ENCODE measurements at places on chromosomes 1 and 21.

GRCh38 chr21:32674731-32675130, 53.1 kb downstream of the SYNJ1 start:
- no peak for DNase-seq

- no peak for DNase-seq
Measured at GRCh38 chr1:231550448-231550781, 21.9 kb downstream of the TSNAX start.

GRCh38 chr1:154663471-154664060, 55.6 kb upstream of the ADAR start:
- DNase-seq, result no peak

- DNase-seq, result no peak
Measured at GRCh38 chr1:203584035-203584434, 42.6 kb upstream of the ATP2B4 start.

DNA sequence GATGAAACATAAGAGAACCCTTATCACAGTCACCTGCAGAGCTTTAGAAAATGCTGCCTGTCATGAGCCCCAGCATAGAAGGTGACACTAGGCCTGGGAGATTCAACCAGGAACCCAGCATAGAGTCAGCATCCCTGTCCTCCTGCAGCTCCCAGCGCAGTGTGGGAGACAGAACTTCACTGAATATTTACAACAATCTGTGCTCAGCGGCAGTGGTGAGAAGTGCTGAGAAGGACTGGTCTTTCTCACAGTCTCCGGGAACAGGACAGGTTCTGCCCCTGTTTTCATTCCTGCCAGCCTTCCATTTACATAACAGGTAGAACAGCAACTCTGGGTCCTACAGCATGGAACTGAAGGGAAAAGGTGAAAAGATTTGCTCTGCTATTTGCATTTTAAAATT, 83.5 kb upstream of the GADD45A start:
- DNase-seq, result no peak

DNA sequence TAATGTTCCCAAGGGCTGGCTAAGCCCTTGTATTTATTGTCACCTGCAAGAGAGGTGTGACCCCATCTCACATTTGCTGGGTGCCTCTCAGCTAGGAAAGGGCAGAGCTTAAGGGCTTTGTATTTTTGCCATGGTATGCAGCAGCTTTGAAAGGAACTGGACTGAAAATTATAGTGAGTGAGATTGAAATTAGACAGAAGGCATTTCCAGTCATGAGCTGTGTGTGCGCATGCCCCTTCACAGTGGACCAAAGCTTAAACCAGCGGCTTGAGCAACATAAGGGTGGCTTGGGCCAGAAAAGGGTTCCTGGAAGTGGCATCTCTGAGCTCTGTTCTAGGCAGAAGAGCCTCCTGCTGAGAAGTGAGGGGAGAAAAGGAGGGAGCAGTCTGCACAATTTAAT, 19.8 kb downstream of the MYOG start:
- DNase-seq, result no peak

DNA sequence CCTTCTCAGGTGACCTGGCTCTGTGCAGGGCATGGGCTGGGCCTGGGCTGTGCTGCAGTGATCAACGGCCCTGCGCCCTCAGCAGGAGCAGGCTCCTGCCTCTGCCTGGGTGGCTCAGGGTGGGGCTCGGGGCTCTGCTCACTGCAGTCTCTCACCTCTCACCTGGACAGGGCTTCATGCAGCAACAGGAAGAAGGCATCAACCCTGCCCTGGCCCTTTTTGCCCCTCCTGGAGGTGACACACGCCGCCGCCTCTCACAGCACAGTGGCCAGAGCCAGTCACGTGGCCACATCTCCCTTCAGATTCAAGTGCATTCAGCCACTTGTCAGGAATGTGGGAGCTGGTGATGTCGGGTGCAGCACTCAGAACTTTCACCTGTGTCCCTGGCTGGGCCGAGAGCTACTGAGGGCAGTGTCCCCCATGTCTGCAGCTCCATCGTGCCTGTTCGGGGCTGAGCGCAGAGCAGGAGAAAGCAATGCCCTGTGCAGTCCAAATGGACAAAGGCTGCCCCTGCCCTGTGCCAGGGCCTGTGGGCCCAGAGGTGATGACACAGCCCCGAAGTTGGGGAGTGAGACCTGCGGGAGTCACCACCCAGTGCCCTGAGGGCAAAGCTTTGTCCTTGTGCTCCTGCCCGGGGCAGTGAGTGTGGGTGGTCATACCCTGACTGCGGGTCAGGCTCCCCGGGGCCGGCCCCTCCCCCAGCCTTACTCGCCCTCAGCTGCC, 314.0 kb downstream of the PTPRU start:
- DNase-seq, result no peak

GRCh38 chr1:29557701-29558600, 321.6 kb downstream of the PTPRU start:
- no peak for DNase-seq

DNA sequence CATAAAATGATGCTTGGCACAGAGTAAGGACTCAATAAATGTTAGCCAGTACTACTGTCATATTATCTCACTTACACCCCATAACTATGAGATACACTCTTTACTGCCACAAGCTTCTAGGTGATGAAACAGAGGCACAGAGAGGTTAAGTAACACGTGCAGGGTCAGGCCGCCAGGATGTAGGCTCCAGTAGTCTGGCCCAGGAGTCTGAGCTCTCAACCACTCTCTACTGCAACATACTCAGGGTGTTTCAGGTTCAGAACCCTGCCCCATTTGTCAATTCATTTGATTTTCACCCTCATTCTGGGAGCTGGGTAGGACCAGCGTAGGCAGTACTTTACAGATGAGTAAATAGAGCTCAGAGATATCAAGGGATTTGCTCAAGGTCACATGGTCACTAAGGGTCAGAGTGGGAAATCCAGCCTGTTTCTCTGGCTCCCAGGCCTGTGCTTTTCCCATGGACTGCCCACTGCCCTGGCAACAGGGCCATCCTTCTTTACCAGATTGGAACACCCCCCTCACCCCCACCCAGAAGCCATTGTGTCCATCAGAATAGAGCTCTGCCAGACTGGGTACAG, 21.2 kb downstream of the IQGAP3 start:
- DNase-seq, result no peak

- DNase-seq, result no peak
Measured at GRCh38 chr1:11797525-11798216, 8.1 kb downstream of the MTHFR start.

- DNase-seq, result no peak
Measured at GRCh38 chr1:156152628-156153027, 757 bp upstream of the SEMA4A start.

- DNase-seq, result no peak
Measured at GRCh38 chr1:57208741-57209302, 215.0 kb downstream of the DAB1 start.

- DNase-seq, result no peak
Measured at GRCh38 chr21:35484032-35484431, 434.9 kb upstream of the RUNX1 start.

DNA sequence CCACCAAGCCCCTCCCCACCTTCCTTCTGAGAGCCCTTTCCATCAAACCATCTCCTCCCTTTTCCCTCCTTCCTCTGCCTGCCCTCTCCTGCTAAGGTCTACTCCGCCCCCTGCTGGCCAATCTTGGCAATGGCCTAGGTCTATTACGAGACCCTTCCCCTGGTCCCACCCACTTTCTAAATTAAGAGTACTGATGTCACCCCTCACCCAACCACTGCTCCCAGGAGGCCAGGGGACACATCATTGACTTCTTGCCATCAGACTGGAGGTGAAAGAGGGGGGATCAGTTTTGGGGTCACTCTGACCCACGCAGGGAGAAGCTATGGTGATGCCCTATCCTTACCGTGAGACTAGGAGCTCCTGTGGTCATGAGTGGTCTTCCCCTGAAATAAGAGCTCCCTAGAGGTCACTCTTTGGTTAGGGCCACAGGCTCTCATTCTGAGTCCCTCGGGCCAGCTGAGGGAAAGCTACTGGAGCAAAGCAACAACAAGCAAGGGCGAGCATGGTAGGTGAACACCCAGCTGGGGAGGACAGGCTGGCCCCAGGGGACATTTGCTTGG, 34.6 kb upstream of the S100A7 start:
- DNase-seq, result peak; percentile 48

- no peak for DNase-seq
Measured at GRCh38 chr1:241352401-241352800, 4.6 kb downstream of the RGS7 start.

GRCh38 chr1:147665521-147665920, 4.8 kb downstream of the ACP6 start:
- DNase-seq, result no peak

- DNase-seq, result no peak
Measured at GRCh38 chr1:9406111-9406510, 113.4 kb downstream of the SPSB1 start.

GRCh38 chr1:227317523-227318015, 723 bp downstream of the CDC42BPA start:
- DNase-seq, result peak; percentile 55

GRCh38 chr1:214635506-214635905, 32.5 kb downstream of the CENPF start:
- no peak for DNase-seq

DNA sequence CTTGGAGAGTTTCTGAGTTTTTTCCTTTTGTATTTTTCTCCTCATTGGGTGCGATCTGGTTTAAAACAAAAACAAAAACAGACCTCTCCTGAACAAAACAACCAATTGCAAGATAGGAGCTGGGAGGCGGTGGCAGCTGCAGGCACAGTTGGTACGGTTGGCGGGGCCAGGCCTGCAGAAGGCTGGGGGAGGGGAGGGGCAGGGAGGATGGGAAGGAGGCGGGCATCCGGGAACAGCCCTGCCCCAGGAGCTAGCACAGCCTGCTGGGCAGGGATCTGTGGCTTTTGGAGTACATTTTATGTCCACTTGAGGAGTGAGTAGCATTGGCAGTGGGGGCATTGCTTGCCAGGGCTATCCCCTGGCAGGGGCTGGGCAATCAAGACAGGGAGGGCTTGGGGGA, 5.2 kb downstream of the CAPN9 start:
- DNase-seq, result no peak

DNA sequence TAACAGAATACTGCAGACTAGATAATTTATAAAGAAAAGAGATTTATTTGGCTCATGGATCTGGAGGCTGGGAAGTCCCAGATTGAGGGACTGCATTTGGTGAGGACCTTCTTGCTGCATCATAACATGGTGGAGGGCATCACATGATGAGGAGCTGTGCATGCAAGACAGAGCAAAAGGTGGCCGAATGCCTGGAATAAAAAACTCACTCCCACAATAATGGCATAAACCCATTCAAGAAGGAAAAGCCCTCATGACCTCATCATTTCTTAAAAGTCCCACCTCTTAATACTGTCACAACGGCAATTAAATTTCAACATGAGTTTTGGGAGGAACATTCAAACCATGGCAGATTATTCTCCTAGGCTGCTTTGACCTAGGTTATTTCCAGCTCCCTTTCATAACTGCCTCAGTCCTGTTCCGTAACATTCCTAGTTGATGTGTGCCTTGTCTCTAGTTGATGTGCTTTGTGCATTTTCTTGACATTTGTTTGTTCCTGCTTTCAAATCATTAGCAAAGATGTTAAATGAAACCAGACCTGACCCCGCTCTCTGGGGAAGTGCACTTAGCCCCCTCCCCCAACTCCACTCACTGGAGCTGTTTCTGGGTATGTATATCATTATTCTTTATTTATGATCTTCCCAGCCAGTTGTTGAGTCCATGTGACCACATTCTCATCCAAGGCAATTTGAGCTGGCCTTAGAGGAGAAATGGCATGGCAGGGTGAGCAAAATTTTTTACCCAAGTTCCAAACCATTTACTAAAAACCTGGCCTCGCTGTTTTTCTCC, 148.5 kb downstream of the GDAP2 start:
- no peak for DNase-seq

DNA sequence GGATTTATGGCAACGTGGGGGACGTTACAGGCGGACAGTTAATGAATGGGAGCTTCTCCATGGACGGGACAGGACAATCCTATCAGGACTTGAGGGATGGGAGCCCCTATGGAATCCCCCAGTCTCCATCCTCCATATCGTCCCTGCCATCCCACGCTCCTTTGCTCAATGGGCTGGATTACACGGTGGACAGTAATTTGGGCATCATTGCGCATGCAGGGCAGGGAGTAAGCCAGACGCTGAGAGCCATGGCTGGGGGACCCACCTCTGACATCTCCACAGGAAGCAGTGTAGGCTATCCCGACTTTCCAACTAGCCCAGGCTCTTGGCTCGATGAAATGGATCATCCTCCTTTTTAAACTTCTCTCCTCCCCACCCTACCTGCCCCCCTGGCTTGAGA, 44.2 kb downstream of the LHX4 start:
- no peak for DNase-seq

GRCh38 chr1:208007938-208008342, 97.0 kb upstream of the CD34 start:
- DNase-seq, result no peak

DNA sequence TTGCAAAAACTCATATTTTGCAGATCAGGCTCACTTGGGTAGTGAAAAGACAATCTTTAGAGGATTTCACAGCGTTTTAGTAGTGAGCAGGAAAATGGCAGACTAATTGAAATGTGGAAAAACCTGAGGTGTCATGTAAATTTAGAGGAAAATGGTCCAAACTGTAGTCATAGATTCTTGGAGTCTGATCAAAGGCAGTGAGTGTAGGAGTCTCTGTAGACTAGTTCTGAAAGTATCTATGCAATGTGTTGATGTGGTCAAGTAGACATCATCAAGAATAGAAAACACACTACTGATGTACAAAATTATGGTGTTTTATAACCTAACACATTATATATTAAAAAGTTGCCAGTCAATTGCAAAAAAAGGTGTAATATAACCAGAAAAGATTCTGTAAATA, 143.2 kb upstream of the C1orf105 start:
- DNase-seq, result no peak

DNA sequence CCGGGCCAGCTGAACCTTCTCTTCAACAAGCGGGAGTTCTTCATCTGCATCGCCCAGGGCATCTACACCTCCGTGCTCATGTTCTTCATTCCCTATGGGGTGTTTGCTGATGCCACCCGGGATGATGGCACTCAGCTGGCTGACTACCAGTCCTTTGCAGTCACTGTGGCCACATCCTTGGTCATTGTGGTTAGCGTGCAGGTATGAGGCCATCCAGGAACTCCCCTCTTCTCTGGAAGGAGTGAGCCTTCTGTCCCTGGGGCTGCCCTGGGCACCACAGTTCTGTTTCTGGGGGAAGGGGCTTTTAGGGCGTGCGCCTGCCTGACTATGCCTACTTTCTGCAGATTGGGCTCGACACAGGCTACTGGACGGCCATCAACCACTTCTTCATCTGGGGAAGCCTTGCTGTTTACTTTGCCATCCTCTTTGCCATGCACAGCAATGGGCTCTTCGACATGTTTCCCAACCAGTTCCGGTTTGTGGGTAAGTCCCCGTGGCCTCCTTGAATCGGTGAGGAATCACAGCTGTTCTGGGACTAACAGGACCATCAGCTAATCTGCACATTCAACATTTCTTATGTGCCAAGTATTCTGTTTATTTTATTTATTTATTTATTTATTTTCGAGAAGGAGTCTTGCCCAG, 21.1 kb downstream of the ATP8B2 start:
- no peak for DNase-seq

DNA sequence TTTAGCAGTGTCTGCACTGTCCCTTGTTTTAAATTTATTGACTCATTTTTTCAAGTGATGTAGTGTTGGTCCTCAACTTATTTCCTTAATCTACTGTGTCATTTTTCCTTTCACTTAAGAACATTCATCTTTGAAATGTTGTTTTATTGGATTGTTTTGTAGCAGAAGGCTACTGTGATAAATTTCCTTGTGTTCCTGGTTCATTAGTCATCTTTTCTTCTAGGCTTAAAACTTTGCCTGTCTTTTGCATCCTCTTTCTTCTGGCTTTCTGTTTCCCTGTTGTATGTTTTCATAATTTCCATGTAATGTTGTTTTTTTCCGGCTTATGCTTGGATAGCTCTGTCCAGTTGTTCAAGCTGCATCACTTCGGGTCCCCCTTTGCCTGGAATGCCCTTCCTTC, 61.9 kb downstream of the UBE2T start:
- no peak for DNase-seq
